CD4-positive, alpha-beta memory T cell (primary cell): ENCODE measurements at places on chromosomes 7 and 10.

DNA sequence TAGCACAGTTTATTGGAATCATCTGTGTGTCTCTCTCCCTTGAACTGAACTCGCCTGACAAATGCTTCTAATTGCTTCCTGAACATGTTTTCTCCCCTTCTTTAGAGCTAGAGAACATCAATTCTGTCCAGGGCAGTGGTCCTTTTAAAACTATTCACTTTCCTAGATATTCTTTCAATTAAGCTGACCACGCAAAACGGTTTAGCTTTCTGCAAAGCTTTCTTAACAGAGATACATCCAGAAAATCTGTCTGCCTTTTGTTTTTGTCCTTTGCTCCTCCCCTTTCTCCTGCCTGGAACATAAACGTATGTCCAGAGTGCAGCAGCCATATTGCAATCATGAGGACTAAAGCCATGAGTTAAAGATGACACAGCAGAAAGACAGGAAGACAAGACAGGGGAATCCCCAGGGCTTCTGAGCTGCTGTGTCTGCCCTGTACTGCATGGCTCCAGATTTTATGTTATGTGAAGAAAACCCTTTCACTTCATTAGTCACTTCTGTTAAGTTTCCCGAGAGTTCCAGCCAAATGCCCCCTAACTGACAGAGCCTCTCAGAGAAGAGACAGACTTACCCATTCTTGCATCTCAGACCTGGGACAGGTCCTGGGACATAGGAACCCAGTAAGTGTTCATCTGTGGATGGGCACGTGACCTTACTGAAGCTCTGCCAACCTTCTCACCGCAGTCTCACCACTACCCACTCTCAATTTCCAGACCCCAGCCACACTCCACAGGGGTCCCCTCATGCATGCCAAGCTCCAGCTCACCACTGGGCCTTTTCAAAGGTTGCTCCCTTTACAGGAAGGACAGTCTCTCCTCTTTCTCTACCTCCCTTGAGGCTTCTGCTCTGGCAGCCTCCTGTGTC lies 35.0 kb upstream of the CPXM2 start:
- DNase-seq = no peak

DNA sequence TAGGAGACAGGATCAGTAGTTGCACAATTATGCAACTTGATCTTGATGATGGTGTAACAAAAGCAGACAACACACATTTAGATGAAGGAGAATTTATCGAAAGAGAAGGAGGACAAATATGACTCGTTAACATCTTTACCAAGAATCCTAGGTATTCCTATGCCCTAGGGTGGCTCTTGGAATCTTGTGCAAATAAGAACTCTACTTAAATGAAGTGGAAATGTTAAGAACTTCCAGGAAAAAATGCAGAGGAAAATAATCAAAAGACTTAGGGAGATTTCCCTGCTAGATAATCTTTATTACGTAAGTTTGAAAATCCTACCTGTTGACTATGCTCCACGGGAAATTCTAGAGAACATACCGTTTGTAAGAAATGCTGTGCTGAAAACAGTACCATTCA lies 485.4 kb downstream of the POM121L12 start:
- no peak for DNase-seq

- DNase-seq = no peak
Measured at GRCh38 chr7:90290244-90291113, 30.6 kb downstream of the FAM237B start.

- peak; percentile 76 for DNase-seq
Measured at GRCh38 chr10:22333167-22333974, 11.9 kb upstream of the SPAG6 start.

- no peak for DNase-seq
Measured at GRCh38 chr7:10070899-10071298, 902.8 kb upstream of the PHF14 start.

DNA sequence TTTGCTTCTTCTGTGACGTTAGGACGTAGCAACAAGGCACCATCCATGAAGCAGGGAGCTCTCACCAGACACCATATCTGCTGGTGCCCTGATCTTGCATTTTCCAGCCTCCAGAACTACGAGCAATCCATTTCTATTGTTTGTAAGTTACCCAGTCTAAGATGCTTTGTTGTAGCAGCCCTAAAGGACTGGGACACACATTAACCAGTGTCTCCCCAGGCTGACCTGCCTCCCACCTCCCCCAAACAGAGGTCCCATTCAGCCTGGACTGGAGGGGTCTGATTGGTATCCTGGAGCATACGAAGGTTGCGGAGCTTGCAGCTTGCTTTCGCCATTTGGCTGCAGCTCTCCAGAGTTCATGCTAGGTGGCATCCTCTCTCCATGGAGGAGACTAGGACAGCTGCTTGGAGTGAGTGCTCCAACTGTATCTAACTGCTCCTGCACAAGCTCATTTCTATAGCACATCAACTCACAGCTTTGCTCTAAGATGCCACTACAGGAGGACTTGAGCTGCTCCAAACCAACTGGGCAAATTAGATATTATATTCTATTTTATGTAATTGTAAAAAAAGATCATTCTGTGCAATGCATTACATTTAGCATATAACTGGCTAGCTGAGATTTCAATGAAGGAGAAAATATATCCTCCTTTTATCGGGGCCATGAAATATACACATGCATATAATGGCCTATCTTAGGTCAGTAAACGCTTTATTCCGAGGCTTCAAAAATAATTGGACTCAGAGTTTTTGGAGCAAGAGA lies 8.0 kb upstream of the GRK5 start:
- DNase-seq = peak; percentile 50

DNA sequence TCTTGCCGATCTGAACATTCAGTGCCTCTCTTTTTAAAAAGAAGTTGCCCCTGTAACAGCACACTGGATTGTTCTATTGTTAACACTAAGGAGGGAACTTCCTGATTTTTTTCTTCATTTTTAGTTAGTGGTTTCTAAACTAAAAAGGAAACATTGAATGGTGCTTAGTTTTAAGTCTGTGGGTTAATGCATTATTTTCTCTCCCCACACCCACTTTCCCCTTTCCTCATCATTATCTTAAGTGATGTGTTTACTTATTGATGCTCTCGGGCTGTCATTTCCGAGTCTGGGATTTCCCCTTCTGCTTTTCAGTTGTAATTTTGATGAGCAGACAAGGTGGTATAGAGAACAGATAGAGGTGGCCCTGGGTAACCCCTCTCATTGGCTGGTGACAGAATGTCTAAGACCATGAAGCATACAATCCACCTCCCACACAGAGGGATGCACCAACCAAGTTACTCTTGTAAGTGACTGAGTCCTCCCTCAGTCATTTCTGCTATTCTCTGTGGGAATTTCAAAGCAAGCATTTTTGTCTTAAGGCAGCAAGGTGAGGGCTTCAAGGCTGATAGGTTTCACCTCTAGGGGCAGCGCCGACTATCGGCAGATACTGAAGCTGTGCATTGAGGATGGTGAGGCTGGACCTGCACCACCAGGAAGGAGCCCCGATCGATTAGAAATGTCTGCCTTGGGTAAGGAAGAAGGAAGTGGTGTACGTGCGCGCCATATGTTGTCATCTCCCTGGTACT lies 49.5 kb downstream of the CHN2 start:
- peak; percentile 43 for DNase-seq

DNA sequence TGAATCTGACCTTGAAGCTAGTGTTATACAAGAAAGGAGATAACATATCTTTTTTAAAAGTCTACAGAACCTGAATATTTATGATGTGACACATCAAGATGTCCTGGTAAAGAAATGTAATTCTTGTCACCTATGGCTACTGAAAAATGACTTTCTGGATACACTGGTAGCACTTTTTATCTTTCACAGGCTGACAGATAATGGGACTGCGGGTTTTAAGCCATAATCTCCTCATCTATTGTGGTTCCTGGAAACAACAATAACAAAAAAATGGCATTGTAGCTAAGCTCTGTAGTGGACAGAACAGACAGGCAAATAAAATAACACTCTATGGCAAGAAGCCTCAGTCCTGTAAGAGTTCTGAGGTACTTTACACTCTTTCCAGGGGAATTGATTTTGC lies 31.6 kb upstream of the YAE1 start:
- DNase-seq = no peak

- no peak for DNase-seq
Measured at GRCh38 chr7:130207642-130208041, at the start of gene SSMEM1. TSS of gene SSMEM1 (plus strand) at chr7:130207860. CDS start at chr7:130207911, 51 bp downstream.

- no peak for DNase-seq
Measured at GRCh38 chr7:155610633-155611193, 33.7 kb upstream of the RBM33 start.

- DNase-seq = no peak
Measured at GRCh38 chr10:3907514-3907913, 122.5 kb upstream of the KLF6 start.

GRCh38 chr10:92517034-92517655 lies 56.7 kb downstream of the IDE start:
- peak; percentile 68 for DNase-seq
